Hematopoietic multipotent progenitor cell treated with erythropoietin and hydrocortisone succinate and interleukin-3 and kit ligand, for 15 days (in vitro differentiated cells): ENCODE measurements at places on chromosomes 7 and 10.

DNA sequence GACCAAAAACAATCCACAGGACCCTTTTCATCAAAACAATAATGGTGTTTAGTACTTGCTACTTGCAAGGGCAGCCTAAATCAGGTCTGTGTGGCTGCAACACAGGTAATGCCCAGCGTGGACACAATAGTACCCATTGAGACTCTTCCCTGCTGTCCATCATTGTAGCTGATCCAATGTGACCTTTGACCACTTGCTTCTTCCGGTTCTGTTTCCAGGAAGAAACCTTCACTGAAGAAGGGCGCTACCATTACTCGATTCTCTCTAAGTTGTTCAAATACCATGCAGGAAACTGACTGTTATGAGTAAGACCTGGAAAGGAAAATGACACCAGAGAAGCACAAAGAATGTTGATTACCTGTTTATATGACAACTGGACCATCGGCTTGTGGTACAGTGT lies 1077.3 kb downstream of the KCNMA1 start:
- no peak for DNase-seq

- DNase-seq, result no peak
Observed at GRCh38 chr7:142612237-142612881, 136.9 kb upstream of the PRSS1 start.

DNA sequence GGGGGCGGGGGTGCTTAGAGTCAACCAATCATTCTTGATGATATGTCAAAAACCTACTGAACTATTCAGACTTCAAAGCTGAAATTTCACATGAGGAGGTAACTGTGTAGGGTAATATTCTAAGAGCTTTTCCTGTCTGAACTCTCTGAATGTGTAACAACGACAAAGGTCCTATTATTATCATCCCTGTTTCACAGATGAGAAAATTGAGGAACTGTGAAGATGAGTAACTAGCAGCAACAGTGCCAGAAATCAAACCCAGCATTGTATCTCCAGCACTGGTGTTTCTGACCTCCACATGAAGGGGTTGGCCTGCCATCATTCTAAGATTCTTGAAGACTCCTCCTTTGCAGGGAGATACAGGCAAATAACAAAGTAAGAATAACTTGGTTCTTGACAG lies 294.7 kb upstream of the AOAH start:
- DNase-seq, result no peak

DNA sequence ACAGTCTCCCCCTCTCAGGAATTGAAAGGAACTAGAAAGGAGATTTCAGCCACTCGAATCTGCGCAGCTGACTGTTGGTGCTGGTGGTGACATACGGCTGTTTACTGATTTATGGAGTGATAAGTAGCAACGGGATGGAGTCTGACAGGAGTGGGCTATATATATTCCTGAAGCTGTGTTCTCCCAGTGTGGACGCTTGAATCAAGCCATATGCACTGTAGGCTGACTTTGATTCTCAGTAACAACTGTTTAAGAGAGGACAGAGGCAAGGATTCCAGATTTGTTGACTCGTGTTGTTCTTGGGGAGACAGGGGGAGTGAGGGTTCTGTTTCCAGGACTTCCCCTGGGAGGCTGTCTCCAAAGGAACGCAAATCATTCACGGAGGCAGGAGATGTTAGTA lies 260.1 kb upstream of the AUTS2 start:
- DNase-seq, result no peak

DNA sequence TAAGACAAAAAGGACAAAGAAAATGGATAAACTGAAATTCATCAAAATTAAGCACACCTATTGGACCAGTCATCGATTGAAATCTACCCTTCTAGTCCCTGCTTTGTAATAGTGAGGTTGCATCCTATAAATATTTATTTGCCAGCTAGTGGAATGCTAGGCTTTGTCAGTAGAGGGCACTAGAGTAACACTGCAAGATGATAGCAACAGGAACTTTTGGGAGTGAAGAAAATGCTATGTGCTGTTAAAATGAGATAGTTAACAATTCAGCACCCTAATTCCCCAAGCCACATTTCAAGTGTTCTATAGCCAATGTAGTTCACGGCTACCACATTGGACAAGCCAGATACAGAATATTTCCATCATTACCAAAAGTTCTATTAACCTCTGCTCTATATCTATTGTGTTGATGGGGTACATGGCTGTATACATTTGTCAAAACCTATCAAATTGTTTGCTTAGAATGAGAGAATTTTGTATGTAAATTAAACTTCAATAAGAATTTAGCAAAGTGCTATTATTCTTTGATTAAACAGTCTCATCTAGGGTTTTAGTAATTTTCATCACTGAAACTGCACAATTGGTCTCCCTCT lies 69.8 kb downstream of the LSMEM1 start:
- peak; percentile 60 for DNase-seq

DNA sequence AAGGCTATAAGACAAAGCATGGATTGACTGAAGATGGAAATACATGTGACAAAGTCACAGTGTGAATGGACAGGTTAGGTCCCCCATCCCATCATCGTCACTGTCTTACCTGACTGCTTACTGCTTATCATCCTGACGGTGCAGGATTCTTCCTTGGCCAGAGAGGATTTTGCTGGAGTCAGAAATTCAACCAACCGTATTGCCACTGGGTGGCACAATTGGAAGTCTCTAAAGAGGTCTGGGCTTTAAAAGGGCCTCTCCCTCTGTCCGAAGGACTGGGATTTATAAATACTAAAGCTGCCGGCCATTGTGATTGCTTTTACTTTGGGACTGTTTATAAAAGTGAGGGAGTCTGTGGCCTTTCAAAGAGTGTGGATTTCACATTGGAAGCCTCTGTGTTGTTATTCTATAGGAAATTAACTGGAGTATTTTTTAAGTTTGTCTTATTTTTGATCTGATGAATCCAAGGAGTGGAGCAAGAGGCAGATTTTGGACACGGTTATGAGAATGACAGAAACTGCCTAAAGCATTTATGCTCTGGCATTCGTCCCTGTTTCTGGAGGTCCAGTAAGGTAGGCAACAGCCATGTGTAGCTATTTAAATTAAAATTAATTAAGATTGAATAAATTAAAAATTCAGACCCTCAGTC lies 113.3 kb upstream of the CREB5 start:
- peak; percentile 34 for DNase-seq

GRCh38 chr10:66095610-66096009 lies 830.2 kb upstream of the LRRTM3 start:
- DNase-seq, result no peak

- no peak for DNase-seq
Observed at GRCh38 chr7:131087756-131088658, 239.7 kb upstream of the MKLN1 start.

GRCh38 chr7:148503900-148504487 lies 86.6 kb upstream of the C7orf33 start:
- DNase-seq, result peak; percentile 44

DNA sequence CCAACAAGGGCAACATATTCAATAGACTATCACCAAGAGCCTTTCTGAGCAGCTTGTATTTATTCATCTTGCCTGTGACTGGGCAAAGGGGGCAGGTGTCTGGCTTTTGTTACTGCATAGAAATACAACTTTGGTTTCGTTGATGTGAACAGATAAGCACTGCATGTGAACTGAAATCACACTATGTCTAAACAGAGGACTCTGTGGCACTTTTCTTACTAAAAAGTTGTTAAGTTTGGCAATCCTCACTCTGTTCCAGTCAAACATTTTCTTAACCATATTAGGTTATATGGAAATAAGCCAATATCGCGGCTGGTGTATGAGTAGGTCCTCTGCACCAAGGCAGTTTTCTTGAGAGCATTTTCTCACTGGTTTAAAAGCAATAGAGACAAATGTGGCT lies 48.5 kb downstream of the CALD1 start:
- DNase-seq, result no peak

- no peak for DNase-seq
Observed at GRCh38 chr7:127807340-127807739, 155.3 kb downstream of the SND1 start.

DNA sequence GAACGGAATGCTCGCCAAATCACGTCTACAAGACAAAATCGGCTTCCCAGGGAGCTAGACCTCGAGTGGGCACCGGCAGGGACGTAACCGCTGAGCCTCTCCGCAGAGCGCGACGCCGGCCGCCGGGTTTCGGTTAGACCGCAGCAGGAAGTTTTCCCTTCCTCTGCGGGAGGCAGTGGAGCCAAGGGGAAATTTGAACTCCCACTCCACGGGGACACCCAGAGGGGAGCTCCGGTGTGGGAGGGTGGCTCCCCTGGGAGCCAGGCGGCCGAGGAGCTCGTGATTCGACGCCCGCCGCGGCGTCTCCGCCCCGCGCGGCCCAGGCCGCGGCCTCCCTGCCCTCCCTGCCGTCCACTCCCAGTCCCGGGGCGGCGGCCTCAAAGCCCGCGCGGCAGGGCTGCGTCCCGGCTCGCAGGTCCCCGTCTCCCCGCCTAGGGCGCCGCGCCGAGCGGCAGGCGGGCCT lies 426 bp downstream of the SYPL1 start:
- DNase-seq, result peak; percentile 72

GRCh38 chr10:12788277-12788676 lies 213.2 kb downstream of the CCDC3 start:
- DNase-seq, result no peak

DNA sequence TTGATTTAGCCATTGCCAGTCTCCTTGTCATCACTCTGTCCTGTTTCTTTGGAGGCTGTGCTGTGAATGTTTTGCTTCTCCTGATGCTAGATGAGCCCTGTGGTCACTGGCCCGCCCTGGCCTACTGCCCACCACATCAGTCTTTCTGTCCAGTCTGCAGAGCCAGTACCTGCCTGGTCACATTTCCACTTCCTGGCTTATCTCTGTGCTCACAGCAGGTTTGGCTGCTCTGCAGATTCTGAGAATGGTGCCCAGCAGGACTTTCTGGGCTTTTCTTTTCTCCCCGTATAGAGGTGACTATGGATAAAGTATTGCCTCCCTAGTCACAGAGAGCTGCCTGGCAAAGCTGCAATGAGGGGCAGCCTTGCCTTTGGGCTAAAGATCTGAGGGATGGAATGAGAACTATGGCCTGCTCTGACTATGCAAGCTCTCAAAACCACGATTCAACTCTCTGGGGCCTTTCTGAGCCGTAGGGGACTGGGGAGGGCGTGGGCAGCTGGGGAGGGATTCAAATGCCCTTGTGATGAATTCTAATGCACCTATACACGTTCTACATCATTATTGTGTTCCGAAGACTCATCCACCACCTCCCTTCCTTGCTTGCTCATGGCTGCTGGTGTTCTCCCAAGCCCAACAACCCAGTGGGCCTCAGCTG lies 410.4 kb upstream of the NPVF start:
- no peak for DNase-seq

- DNase-seq, result no peak
Observed at GRCh38 chr7:47091141-47091540, 490.8 kb downstream of the TNS3 start.

GRCh38 chr7:106283831-106284713 lies 711 bp downstream of the NAMPT start:
- DNase-seq, result peak; percentile 52

- DNase-seq, result no peak
Observed at GRCh38 chr10:86591436-86591835, 62.9 kb upstream of the OPN4 start.
